NCI-H524 treated with DMSO at 0.1 percent for 48 hours (cell line): ENCODE measurements at places on chromosomes 6 and 20.

DNA sequence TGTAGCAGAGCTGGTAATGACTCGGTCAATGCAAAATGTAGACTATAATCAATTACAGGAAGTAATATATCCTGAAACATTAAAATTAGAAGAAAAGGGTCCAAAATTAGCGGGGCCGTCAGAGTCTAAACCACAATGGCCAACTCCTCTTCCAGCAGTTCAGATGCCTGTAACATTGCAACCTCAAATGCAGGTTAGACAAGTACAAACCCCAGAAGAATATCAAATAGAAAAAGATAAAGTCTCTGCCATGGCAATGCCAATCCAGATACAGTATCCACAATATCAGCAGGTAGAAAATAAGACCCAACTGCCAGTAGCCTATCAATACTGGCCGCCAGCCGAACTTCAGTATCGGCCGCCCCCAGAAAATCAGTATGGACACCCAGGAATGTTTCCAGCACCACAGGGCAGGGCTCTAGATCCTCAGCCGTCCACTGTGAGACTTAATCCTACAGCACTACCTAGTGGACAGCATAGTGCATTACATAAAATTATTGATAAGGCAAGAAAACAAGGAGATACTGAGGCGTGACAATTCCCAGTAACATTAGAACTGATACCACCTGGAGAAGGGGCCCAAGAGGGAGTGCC lies 158.4 kb downstream of the GPX5 start:
- no peak for DNase-seq

DNA sequence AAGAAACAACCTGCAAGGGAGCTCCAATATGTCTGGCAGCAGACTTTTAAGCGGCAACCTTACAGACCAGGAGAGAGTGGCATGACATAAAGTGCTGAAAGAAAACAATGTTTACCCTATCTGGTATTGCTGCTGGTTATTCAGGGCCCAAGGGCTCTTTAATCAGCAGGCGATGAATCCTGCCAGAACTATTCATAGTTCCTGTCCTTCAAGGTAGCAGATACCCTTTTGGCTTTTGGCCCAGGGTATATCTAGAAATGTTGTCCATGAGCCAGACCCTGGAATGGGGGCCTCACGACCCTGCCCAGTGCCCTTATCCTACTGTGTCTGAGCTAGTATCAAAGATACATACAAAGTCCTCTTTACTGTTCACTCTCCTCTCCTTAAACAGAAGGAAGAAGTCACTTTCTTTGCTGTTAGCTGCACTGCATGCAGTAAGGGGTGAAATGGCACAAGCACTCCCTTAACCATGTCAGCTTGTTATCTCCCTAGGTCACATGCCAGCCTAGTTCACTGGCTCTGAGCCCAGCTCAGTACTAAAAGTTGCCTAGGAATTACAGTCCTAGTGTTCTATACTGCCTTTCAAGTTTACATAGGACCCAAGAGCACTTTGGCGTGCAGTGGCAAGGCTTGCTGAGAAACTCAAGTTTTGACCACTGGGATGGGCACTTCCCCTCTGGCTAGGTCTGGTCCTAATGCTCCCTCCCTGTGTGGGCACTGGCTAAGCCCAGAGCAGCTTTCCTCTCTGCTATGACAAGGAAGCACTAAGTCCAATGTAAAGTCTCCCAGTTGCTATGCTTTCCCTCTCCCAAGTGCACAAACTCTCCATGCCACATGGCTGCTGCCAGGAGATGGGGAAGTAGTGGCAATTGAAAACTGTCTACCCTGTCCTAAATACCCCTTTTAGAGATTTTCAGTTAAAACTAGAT lies 122.0 kb downstream of the HTR1B start:
- no peak for DNase-seq

- no peak for DNase-seq
These were observed 214.8 kb downstream of the ADGB start for GRCh38 chr6:146813554-146813953.

DNA sequence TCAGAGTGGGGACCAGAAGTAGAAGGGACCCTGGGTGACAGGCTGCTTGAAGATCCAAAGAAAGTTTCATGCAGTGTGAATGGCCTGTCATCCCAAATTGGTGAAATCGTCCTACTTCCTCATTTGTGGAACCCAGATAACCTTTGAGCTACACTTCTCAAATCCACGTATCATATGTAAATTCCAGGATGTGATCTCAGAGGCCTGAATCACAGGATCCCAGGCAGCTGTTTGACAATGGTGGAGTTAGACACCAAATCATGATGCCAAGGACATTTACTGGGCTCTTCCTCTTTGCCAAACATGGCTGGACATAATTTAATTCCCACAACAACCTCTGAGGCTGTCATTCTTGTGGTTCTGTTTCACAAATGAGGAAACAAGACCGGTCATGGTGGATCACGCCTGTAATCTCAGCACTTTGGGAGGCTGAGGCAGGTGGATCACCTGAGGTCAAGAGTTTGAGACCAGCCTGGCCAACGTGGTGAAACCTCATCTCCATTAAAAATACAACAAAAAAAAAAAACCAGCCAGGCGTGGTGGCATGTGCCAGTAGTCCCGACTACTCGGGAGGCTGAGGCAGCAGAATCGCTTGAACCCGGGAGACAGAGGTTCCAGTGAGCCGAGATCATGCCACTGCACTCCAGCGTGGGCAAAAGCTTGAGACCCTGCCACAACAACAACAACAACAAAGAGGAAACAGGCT lies 39.9 kb upstream of the TTPAL start:
- DNase-seq = no peak

- no peak for DNase-seq
These were observed 32.5 kb upstream of the KCNK5 start for GRCh38 chr6:39261751-39262150.

GRCh38 chr6:117233145-117233544 lies 32.2 kb upstream of the VGLL2 start:
- DNase-seq = no peak

DNA sequence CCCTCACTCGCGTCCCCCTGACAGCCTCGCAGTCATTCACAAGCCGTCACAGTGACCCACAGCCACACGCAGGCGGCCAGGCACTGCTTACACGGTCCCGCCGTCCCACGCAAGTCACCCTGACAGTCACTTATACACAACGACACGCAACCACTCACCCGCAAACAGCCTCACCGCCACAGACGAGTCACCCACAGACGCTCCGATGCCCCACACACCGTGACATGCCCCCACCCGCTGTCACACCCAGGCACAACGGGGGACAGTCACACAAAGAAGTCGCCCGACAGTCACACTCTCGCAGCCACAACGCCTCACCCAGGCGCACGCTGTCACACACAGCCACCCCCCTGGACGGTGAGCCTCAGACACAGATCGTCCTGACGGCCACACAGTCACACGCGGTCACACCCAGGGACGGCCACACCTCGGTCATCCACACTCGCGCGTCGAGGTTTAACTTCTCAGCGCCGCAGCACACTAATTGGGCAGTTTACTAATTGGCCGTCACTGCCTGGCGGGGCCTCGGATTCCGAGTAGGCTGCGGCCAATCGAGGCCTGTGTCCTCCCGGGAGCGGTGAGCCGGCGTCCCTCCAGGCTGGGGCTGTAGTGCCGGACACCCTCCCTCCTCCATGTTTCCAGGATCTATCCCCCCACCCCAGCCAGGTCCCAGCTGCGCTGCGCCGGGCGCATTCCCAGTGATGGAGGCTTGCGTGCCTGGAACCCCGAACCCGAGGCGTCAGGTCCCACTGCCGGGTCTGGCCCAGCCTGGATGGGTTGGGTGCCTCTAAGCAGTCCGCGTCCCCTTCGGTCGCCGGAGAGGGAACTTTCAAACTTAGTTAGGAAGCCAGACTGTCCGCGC lies 790 bp downstream of the TOX2 start:
- no peak for DNase-seq

GRCh38 chr6:11736601-11737000 lies 42.0 kb downstream of the ADTRP start:
- no peak for DNase-seq
